Osteocyte (in vitro differentiated cells): ENCODE measurements at places on chromosomes 1 and 21. TPM values are rescaled to one million over a fixed set of nuclear protein-coding genes. Genes with fewer than 3 reads are reported as not detected.

- no peak for DNase-seq
Observed at GRCh38 chr1:234597894-234598293, 12.1 kb downstream of the IRF2BP2 start.

- DNase-seq, result no peak
Observed at GRCh38 chr1:217088011-217088410, 364.8 kb upstream of the ESRRG start.

GRCh38 chr1:83791821-83792437, 207.0 kb downstream of the TTLL7 start:
- no peak for DNase-seq

- no peak for DNase-seq
Observed at GRCh38 chr1:20792196-20792595, 5.1 kb upstream of the HP1BP3 start.

- no peak for DNase-seq
Observed at GRCh38 chr1:158112994-158113758, 67.5 kb upstream of the CD1D start.

GRCh38 chr21:45234127-45234526, 53.6 kb downstream of the POFUT2 start:
- DNase-seq, result peak; percentile 54

- no peak for DNase-seq
Observed at GRCh38 chr1:234697015-234697414, 87.0 kb upstream of the IRF2BP2 start.

GRCh38 chr21:20311234-20311787, 686.9 kb upstream of the NCAM2 start:
- no peak for DNase-seq

DNA sequence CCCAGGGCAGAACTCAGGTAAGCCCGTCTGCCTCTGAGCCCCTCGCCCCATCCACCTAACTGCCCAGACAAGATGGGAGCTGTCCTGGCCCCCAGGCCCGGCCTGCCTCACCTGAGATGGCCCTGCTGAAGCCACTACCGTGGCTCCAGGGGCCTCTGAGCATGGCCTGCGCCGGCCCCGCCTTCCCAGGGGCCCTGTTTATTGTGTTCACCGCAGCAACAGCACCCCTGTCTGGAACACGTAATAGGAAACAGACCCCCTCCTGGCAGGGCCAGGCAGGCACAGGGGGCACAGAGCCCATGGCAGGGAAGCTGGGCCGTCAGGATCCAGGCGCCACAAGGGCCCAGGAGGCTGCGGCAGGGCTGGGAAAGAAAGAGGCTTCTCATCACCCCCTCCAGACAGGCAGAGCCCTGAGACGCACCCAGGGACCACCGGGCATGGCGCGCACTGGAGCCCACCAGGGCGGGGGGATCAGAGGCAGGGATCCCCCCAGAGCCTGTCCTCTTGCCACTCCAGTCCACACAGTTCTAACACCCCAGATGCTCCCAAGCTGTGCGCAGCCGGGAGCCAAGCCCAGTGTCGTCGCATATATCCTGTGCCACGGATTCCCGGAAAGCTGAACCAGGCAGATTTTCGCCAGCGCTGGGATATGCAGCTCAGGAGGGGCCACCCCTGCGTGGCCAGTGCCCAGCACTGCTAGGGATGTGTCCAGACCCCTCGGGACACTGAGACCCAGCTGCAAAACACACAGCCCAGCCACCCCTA, 62.6 kb downstream of the ARHGEF16 start:
- DNase-seq, result no peak

DNA sequence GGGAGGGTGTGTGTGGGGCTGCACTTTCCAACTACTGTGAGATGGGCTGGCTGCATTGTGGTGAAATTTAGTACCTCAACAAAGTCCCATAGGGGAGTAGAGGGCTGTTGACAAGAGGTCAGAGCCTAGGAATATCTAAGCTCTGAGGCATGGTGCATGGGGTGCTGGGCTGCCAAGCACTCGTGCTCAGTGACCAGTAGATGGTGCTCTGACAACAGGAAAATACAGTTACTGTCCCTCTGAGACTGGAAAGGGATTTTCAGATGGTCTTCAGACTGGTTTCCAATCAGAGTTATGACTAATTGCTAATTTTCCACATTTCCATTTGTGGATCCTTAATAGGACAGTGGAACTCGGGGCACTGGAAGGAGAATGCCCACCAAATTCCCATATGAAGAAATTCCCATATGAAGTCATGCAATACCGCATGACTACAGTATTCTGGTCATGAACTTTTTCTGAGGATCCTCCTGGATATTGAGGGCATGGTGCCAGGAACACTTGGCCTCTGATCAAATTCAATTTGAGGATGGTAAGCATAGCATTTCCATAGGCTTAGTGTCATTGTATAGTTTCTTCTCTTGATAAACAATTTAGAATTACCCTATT, 4.1 kb upstream of the CACNA1E start:
- no peak for DNase-seq

DNA sequence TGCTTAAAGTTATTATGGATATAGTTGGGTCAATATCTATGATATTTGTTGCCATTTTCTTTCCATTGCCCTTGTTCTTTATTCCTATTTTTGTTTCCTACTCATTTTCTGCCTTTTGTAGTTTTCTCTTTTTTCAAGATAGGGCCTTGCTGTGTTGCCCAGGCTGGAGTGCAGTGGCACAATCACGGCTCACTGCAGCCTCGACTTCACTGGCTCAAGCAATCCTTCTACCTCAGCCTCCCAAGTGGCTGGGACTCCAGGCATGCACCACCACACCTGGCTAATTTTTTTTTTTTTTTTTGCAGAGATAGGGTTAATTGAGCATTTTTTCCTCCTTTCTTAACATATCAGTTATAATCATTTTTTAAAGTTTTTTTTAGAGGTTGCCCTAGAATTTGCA, 92.7 kb downstream of the TOMM20 start:
- DNase-seq, result no peak

GRCh38 chr1:64675718-64676345, 69.0 kb upstream of the RAVER2 start:
- DNase-seq, result no peak

DNA sequence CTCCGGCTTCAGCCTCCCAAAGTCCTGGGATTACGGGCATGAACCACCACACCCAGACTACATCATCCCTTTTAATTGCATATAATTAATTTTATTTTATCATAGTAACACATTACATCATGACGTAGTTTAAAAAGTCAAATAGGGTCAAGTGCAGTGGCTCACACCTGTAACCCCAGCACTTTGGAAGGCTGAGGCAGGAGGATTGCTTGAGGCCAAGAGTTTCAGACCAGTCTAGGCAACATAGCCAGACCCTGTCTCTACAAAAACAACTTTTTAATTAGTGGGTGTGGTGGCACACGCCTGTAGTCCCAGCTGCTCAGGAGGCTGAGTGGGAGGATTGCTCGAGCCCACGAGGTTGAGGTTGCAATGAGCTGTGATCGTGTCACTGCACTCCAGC, 20.7 kb downstream of the EFNA3 start:
- DNase-seq, result no peak

DNA sequence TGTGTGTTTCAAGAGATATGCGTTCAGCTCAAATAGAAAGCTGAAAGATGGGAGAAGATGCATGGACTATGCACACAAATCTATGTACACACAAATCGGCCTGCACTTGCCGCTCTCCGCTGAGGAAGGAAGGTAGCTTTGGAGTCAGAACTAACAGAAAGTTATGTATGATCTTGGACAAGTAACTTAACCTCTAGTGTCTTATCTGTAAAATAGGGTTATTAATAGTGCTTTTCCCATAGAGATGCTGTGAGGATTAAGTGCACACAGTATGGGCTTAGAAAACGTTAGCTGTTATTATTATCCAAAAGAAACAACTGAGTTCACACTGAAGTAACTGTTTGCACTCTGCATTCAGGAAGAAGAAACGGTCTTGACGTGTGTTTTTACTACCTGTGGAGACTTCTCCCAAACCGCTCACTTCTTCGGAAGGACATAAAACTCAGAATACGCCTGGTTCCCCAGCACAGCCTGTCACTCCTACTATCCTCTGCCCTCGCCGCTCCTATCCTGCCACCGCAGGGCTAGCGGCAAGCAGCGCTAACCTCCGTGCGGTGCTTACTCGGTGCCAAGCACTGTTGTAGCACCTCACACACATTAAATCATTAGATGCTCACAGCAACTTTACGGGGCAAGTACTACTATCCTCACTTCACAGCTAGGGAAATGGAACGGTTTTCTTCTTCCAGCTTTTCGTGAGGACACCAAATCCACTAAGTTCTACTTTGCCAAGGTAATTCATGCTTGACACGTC, 1.3 kb downstream of the TGFBR3 start:
- DNase-seq, result no peak

DNA sequence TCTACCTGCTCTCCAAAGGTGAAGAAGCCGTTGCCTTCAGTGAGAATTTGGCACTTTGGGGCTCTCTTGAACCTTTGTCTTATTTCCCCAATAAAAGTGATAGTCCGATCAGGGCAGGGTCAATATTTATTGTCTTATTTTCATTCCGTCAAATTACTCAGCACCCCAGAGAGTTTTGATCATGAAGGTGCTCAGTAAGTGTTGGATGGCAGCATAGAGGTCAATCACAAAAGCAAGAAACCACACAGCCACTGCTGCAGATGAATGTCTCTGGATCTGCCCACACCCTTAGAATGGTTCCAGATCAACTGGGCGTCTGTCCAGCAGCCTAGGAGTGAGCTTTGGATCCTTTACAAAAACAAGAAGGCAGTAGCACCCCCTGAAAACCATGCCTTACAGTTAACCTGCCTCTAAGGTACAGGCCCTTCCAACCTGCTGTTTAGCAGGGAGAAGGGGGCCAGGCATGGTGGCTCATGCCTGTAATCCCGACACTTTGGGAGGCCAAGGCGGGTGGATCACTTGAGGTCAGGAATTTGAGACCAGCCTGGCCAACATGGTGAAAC, 97.3 kb downstream of the PSMG1 start:
- no peak for DNase-seq

DNA sequence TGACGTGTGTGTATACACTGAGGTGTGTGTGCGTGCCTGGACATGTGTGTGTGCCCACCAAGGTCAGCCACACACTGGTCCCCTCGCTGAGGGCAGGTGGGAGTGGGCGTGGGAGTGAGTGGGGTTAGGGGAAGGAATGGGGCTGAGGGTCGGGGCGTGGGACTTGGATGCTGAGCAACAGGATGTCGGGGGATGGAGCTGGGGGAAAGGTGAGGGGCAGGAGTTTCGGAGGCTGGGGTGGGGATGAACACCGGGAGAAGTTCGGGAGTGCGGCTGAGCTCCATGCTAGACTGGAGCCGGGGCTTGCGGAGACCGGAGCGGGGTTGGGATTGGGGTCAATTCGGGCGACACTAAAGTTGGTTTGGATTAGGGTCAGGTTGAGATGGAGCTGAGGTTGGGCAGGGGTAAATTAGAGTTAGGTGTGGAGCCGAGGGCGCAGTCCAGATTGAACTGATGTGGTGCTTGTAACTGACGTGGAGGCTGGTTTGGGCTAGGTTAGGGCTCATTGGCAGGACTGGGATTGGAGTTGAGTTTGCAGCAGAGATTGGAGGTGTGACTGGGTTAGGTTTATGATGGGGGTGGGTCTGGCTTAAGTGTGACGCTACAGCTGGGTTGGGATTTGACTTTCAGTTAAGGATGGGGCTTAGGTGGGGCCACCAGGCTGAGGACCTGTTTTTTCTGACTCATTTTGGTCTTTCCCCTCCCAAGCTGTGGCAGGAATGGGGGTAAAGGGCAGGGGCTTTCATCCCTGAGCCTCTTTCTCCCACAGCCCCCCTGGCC, 3.3 kb upstream of the GUCA2A start:
- no peak for DNase-seq

DNA sequence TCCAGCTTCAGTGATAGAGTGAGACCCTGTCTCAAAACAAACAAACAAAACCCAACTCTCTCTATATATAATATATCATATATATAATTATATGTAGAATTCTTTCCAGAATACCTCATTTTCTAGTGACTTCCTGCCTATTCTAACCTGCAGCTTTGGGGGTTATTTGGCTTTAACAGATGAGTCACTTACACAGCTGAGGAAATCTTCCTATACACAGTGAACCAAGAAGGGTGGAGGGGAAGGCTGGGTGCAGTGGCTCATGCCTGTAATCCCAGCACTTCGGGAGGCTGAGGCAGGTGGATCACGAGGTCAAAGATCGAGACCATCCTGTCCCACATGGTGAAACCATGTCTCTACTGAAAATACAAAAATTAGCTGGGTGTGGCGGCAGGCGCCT, 9.2 kb downstream of the RAB29 start:
- no peak for DNase-seq

PHF13 gene
- total RNA-seq, result 24.0 and 28.9 TPM in 2 replicates

MCOLN3 gene
- 0.34 TPM in 1 of 2 replicates, not detected in the other for total RNA-seq

MAP3K21 gene
- 0.11 TPM in 1 of 2 replicates, not detected in the other for total RNA-seq

SPRR2A gene
- total RNA-seq, result not detected in 2 replicates

BCL2L15 gene
- total RNA-seq, result 0.81 and 1.6 TPM in 2 replicates

F11R gene
- total RNA-seq, result 1.4 and 1.5 TPM in 2 replicates

SIM2 gene
- total RNA-seq, result 0.86 and 1.5 TPM in 2 replicates
